ENCODE measurements at places on chromosomes 1 and 21.

DNA sequence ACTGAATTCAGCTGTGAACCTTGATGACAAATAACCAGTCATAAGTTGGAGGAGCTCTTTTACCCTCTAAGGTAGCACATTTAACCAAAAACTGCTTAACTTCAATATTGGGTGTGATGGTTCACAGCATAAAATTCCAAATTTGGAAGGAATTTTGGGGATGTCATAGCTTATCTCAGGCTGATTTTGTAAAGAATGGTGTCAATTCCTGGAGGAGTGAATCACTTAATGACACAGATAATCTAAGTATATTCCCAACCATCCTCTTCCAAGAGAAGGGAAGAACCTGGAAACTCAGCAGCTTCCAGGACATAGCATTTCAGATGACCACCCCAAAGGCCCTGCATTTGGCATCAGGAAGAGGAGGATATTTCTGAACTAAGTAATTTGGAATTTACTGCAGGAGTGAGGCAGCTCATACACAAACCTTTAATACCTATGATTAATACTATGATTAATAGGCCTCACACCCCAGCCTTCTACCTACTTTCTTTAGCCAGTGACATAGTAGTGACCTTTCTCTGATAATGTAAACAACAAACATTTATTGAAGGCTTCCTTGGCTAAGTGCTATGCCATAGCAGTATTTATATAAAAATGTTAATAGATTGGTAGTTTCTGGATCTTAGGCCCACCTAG lies 14.5 kb downstream of the GLUL start:
- DNase-seq, result peak; percentile 27

DNA sequence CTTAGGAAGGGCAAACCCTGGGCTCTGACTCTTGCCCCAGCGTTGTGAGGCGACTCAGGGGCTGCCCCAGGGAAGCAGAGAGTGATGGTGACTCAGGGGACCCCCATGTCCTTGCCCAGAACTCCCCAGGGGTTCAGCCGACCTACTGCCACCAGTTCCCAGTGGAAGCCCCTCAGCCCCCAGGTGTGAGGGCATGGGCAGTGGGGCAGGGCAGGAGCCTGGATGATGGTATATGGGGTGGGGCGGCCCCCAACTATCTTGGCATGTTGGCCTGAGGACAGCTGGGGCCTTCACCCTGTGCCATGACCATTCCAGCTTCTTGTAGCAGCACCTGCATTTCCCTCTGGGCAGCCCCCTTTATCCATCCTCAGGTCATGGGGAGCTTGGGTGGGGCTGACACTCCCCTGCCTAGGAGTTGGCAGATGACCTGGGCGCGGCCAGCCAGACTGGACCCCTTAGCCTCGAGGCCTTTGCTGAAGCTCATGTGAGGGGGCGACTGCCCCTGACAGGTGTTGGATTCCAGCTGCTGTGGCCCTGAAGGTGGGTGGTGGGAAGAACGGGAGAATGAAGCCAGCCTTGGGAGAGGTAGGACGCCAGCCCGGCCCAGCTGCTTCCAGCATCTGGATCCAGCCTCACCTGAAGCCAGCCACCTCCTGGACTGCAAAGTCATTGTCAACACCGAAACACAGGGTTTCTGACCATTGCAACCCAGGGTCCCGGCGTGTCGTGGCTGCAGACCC lies 1.8 kb upstream of the FNDC10 start:
- no peak for DNase-seq

- DNase-seq, result no peak
These were observed 4.7 kb upstream of the DENND2D start for GRCh38 chr1:111204983-111205713.

GRCh38 chr1:10873189-10873588 lies 76.7 kb upstream of the CASZ1 start:
- DNase-seq, result peak; percentile 4

DNA sequence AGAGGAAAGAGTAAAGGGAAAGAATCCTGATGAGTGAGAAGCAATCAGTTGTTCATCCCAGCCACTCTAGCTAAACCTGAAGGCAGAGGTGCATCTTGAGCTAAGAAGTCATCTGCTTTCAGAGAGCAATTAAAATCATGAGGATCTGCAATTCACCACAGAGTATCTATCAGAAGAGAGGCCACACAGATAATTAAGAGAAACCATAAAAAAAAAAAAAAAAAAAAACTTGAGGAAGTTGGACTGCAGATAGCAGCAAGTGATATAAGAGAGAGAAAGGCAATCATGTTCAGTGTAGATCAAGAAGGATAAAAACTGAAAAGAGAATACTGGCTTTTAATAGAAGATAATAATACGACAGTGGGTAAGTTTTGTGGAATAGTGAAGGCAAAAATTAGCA lies 17.7 kb downstream of the FOXJ3 start:
- no peak for DNase-seq

DNA sequence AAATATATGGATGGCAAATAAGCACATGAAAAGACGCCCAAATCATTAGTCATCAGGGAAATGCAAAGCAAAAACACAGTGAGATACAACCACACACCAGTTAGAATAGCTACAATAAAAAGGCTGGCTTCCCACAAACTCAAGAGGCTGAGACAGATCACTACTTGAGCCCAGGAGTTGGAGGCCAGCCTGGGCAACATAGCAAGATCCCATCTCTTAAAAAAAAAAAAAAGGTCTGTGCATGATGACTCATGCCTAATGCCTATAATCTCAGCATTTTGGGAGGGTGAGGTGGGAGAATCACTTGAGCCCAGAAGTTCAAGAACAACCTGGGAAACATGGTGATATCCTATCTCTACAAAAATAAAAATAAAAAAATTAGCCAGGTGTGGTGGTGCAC lies 19.8 kb downstream of the LDLRAD1 start:
- DNase-seq, result no peak

Measured in fibroblast of mammary gland (primary cell).